ENCODE measurements at places on chromosomes 5 and 9.

DNA sequence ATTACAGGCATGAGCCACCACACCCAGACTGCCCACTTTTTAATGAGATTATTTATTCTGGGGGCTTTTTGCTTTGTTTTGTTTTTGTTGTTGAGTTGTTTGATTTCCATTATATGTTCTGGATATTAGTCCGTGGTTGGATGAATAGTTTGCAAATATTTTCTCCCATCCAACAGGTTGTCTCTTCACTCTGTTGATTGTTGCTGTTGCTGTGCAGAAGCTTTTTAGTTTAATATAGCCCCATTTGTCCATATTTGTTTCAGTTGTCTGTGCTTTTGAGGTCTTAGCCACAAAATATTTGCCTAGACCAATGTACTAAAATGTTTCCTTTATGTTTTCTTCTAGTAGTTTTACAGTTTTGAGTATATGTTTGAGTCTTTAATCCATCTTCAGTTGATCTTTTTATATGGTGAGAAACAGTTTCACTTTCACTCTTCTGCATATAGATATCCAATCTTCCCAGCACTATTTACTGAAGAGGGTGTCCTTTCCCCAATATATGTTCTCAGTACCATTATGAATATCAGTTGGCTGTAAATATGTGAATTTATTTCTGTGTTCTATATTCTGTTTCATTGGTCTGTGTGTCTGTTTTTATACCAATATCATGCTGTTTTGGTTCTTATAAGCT is 30.2 kb upstream of the TBCA start:
- DNase-seq, result no peak

DNA sequence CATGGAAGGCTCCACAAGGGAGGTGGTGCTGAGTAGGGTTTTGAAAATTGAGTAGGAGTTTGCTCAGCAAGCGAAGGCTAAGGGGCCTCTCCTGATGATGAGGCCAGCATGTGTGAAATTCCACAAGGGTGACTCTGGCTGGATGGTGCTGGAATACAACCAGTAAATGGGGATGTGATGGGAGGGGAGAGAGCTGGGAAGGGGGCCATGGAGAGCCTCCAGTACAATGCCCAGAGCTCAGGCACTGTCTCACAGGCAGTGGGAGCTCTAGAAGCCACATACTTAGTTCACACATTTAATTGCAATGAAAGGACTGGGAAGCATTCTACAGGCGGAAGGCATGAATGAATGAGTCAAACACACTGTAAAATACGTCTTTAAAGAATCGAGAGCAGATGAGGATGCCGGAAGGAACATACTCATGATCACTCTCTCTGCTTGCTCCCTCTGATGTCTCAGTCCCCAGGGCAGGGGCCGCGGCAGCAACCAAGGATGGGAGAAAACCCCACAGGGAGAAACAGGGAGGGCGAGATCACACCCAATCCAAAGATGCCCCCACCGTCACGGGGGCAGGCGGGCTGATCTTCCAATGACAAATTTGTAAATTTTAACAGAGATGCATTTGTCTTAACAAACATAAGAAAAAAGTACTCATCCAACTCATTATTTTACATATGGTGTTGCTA is 261.0 kb downstream of the NSG2 start:
- no peak for DNase-seq

GRCh38 chr5:125142458-125142857 is 396.0 kb upstream of the ZNF608 start:
- DNase-seq, result no peak

DNA sequence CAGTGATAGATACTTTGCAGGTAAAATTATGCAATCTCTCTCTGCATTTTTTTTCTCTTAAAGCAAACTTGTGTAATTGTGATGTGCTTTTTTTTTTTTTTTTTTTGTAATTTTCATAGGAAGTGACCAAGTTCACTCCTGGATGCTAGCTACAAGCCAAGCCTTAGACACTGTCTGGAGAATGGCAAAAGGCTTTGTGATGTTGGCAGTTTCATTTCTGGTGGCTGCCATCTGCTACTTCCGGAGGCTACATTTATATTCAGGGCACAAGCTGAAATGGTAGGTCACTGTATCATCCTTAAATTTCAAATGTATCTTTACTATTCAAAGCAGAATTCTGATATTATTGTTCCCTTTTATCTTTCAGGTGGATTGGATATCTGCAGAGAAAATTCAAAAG is 19.3 kb downstream of the OTULINL start:
- DNase-seq, result no peak

DNA sequence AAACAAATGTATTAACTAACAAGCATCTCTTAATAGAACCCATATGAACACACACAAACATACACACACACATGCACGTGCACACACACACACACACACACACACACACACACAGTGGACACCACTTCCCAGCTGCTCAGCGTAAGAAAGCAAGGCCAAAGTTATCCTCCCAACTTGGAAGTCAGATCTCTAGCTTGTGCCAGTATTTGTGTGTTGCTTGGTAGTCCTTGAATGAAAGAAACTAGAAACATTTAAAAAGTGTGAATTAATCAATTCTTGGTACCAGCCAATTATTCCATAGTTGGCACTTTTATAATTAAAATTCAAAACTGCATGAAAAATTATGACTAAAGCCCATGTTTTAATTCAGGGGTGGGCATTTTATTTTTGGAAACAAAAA is 178.1 kb downstream of the TMEM161B start:
- DNase-seq, result no peak

DNA sequence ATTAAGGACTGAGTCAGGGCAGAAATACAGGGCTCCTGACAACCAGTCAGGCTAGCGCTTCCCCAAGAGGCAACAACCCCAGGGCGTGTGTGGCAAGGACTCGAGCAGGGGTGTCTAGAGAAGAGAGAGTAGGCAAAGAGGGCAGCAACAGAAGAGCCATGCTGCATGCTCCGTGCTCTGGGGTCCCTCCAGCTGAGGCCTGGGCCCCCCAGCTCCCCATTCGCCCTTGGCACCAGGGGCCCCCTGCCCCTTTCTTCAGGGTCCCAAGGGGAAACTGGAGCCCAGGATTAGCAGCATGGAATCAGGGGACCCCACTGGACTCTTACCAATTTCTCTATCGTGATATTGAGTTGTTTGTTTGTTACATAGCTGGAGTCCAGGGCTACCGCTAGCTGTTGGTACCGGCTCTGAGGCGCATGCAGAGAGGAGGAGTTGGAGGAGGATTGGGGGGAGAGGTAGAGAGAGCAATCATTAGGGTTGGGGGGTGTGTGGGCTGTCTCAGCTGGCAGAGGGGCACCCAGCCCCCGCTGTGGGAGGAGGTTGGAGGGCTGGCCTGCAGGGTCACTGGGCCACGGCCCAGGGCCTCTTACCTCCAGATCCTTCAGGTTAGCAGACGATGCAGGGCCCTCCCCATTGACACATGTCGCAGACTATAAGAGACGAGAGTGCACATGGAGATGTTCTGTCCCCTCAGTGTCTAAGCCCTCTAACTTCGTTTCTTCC is 8.8 kb downstream of the GOLGA2 start:
- no peak for DNase-seq

- no peak for DNase-seq
Measured at GRCh38 chr5:32628049-32628844, 42.9 kb downstream of the SUB1 start.

DNA sequence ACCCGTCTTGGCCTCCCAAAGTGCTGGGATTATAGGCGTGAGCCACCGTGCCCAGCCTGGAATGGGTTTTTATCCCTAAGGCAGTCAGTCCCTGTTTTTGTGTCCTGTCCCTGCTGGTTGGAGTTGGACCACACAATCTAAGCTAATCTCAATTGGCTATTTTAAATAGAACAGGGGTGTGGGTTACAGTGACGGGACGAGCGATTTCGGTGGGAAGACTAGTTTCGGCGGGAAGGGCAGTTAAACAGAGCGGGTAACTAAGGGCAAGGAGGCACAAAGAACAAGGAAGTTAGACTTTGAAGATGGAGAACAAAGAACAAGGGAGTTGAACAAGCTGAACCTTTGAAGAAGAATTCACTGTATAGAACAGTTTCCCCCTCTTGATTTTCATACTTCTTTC is 1.4 kb downstream of the GTF3C5 start:
- no peak for DNase-seq

- DNase-seq, result no peak
Measured at GRCh38 chr9:70480405-70480980, 66.0 kb upstream of the KLF9 start.

GRCh38 chr9:79896390-79896980 is 324.7 kb downstream of the TLE4 start:
- DNase-seq, result no peak

DNA sequence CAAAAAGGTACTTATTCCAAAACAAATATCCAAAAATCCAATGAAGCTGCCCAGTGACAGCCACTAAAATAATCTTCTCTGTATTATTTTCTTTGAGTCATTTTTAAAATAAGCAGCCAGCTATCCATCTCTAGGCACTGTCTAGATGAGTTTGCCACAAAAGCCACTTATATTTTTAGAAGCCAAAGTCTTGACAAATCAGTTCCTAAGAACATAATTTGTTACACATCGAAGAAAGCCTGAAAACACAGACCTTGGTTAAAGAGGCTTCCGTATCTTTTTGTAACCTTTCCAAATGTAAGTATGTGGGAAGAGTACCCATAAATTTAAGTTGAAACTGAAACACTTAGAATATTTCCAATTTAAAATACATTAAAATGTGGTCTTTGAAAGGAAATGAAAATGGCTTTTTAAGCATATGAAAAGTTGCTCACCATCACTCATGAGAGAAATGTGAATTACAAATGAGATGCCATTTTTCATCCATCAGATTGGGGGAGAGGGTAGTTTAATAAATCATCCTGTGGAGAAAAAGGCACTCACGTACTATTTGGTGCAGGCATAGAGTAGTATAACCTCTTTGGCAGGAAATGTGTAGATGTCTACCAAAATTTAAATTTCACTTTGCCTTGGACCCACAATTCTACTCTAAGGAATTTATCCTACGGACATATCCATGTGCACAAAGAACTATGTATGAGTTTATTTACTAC is 180.4 kb downstream of the MLLT3 start:
- no peak for DNase-seq

GRCh38 chr9:86508208-86508903 is 154.1 kb upstream of the TUT7 start:
- no peak for DNase-seq

GRCh38 chr9:120701248-120701647 is 13.0 kb downstream of the MEGF9 start:
- no peak for DNase-seq

DNA sequence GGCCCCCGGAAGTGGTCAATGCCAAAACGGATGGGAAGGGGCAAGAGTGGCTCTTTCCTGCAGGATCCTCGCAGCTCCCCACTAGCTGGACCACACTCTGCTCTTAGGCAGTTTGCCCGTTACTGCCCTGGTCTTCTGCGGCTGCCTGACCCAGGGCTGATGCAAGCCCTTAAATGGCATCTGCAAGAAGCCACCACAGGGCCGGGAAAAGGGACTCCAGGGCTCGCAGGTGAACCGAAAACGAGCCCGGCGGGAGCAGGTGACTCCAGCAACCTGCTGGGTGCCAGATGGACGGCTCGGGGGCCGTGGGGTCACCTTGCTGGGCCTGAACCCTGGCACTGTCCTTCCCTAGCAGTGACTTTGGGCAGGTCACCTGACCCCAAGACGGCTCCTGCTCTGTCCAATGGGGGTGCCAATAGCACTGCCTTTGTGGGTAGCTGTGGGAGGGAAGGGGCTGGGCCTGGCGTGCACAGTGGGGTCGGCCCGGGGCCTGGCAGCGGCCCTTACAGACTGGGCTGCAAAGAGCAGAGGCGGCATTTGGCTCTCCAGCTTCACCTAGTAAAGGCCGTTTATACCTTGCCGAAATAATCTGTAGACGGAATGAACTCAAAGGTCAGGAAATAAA is 1.3 kb downstream of the TMEM250 start:
- DNase-seq, result no peak

DNA sequence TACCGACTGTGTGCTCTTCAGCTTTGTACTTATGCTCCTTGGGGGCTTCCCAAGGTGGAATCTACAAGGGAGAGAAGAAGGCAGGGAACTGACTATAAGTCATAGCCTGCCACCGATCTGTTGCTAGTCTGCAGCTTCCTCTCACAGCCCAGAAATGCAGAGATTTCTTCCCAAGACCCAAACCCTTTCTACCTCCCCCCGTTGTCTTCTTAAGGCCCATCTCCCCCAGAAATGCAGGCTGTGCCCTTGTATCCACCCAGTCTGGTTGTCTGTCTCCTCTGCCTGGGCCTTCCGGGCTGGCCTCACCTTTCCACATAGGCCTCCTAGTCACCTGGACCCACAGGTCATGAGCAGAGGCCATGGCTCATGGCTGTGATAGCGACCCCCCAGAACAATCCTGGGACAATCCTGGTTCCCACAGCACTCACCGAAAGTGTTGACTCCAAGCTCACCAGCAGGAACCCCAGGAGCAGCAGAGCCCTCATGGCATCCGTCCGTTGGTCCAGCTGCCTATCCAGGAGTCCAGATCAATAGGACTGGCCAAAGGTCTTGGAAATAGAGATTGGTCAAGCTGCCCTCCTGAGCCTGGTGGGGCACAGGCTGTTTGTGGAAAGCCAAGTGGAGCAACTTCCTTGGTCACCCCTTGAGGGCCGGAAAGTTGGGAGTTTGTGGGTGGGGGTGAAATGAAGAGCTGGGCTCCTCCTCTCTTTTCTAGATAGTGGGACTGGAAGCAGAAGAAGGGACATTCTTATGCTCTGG is at the start of gene F12:
Gene F12 (minus strand): TSS at position 522 of the 759 bp plus-strand sequence. CDS start 37 bp downstream, at position 485.
- no peak for DNase-seq

DNA sequence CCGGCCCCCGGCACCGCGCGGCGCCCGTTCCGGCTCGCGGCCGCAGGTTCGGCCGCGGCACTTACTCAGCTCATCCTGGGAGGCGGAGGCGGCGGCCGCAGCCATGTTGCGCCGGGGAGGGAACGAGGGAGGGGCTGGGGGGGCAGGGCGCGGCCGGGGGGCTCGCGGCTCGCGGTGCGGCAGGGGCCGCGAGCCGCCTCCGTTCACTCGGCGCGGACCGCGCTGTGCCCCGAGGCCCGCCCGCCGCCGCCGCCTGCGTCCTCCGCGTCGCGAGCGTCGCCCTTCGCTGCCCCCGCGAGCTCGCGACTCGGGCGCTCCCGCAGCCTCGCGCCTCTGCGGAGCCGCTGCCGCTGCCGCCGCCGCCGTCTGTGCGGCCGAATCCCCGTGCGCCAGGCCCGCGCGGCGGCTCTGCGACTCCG is 735 bp downstream of the ECPAS start:
- peak; percentile 46 for DNase-seq

- no peak for DNase-seq
Measured at GRCh38 chr5:32168460-32169033, 5.6 kb downstream of the GOLPH3 start.

GRCh38 chr9:132239999-132240840 is 78.4 kb downstream of the NTNG2 start:
- DNase-seq, result no peak

GRCh38 chr9:19809422-19810269 is 20.8 kb upstream of the SLC24A2 start:
- no peak for DNase-seq

DNA sequence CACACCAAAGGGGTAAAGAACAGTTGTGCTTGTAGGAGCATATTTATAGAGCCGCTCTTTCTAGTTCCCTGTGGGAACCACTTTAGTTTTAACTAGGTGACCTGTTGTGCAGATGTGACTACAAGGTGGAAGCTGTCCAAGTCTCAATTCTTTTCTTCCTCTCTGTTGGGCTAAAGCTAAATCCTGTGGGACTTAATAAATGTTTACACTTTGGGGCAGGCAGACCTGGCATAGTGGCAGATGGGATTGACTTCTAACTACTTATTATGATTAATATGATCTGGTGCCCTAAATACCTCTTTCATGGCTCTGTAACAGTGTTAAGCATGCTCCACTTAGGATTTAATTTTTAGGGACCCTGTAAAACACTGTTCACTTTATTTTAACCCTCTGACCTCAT is 265.3 kb downstream of the KCTD16 start:
- DNase-seq, result no peak

Measured in stimulated activated CD4-positive, alpha-beta T cell treated with anti-CD3 and anti-CD28 coated beads, TNF-alpha, amount 100 ng/mL, for 24 hours (primary cell).